ENCODE measurements at places on chromosomes 4 and X. TPM values are rescaled to one million over a fixed set of nuclear protein-coding genes. Genes with fewer than 3 reads are reported as not detected.

- DNase-seq = no peak
- no peaks in the 10 kb centered on the region for H3K27me3 ChIP-seq
- no peak overlapping the region for H3K27ac ChIP-seq
- no peaks in the 10 kb centered on the region for H3K36me3 ChIP-seq
- no peaks in the 10 kb centered on the region for H3K4me1 ChIP-seq
These were observed 48.4 kb downstream of the RWDD4 start for GRCh38 chr4:183610613-183611012.

SOX3 gene
- total RNA-seq = not detected

- no peak for DNase-seq
- H3K4me1 ChIP-seq = no peaks in the 10 kb centered on the region
- no peaks in the 10 kb centered on the region for H3K27me3 ChIP-seq
- H3K4me3 ChIP-seq = no peak overlapping the region
These were observed 161.6 kb downstream of the PCDH18 start for GRCh38 chr4:137370679-137371078.

DNA sequence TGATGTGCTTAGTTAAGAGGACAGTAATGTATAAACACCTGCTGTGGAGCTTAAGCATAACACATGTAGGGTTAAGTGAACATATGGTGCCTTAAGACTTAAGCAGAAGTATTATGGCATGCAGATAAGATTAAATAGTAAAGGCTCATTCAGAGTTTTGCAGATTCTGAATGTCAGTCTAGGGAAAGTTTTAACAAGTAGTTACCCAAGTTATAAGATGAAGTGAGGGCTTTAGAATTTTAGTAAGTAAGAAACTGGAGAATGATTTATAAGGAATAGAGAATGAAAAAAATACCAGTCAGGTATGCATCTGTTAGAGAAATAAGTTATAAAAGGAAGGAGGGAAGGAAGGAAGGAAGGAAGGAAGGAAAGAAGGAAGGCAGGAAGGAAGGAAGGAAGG lies 902.1 kb downstream of the TRAM1L1 start:
- no peak for DNase-seq
- no peaks in the 10 kb centered on the region for H3K27me3 ChIP-seq
- H3K27ac ChIP-seq = no peak overlapping the region
- no peaks in the 10 kb centered on the region for H3K4me1 ChIP-seq

L1CAM gene
- 1.8 TPM for total RNA-seq

NAP1L2 gene
- 0.48 TPM for total RNA-seq

Data from breast epithelium (tissue), 4 donors.